ENCODE measurements at places on chromosomes 11 and 22.

- DNase-seq: no peak
Observed at GRCh38 chr11:63831326-63831725, 7.6 kb upstream of the MARK2 start.

- DNase-seq: no peak
Observed at GRCh38 chr11:68297812-68298658, 14.4 kb upstream of the LRP5 start.

- DNase-seq: no peak
Observed at GRCh38 chr11:107331728-107332127, 125.9 kb downstream of the CWF19L2 start.

- no peak for DNase-seq
Observed at GRCh38 chr22:26822313-26822712, 164.9 kb downstream of the MIAT start.

DNA sequence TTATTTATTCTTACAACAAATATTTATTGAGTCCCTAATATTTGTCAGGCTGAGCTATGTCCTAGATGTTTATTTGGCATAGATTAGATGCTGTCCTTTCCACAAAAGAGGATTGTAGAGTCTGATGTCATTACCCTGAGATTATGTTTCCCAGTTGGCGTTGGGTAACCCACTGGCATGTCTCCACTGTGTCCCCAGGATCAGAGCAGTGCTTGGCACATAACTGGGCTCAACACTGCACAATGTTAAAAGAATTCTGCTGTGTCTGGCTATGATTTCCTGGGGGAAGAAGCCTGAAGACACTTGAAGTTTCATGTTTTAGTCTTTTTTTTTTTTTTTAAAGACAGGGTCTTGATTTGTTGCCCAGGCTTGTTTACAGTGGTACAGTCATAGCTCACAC lies 4.0 kb downstream of the RCN1 start:
- DNase-seq: no peak

- DNase-seq: no peak
Observed at GRCh38 chr22:43263645-43264514, 76.9 kb upstream of the TTLL12 start.

GRCh38 chr11:111735262-111736116 lies 30.7 kb downstream of the PPP2R1B start:
- DNase-seq: peak; percentile 83

- no peak for DNase-seq
Observed at GRCh38 chr11:27408246-27408800, 45.3 kb upstream of the CCDC34 start.

- no peak for DNase-seq
Observed at GRCh38 chr22:23826510-23827350, 12.1 kb downstream of the DERL3 start.

- no peak for DNase-seq
Observed at GRCh38 chr11:69304686-69305085, 10.7 kb downstream of the MYEOV start.

DNA sequence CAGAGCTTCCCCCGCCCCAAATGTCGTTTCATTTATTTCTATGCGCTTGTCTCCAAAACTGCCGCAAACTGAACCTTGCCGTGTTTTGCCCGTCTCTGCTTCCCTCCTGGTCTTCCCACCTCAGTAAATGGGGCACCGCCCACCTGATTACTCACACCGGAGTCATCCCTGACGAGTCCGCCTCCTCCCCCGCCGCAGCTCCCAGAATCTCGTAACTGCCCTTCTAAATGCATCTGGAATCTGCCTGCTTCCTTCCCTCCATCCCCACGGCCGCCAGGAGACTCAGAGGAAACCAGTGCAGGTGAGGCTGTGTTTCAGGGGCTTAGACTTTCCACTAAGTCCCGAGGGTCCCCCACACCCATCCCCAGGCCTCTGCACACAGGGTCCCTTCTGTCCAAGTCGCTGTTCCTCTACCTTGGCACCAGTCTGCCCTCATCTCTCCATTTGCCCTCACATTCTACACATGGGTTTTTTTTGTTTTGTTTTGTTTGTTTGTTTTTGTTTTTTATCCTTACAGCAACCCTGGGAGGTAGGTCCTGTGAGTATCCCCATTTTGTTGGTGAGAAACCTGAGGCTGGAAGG lies 62.6 kb upstream of the PHF21B start:
- no peak for DNase-seq

DNA sequence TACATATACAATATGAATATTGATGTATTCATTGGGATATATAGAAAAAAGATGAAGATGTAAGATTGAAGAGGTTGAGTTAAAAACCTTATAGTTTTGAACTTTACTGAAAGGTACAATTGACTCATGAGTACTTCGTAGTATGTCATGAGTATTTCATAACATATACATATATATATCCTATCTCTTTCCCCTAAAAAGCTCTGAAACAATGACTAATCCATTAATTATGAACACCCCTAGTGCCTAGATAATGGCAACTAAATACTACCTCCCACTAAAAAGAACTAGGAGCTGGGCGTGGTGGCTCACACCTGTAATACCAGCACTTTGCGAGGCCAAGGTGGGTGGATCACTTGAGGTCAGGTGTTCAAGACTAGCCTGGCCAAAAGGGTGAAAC lies 31.5 kb downstream of the SLC35F2 start:
- no peak for DNase-seq

- DNase-seq: no peak
Observed at GRCh38 chr22:27711012-27711411, 90.5 kb downstream of the MN1 start.

- DNase-seq: no peak
Observed at GRCh38 chr11:9787260-9787659, 123.4 kb downstream of the SWAP70 start.

GRCh38 chr11:19747634-19748033 lies 35.0 kb downstream of the NAV2 start:
- no peak for DNase-seq

GRCh38 chr22:24146791-24147353 lies 34.4 kb upstream of the SUSD2 start:
- DNase-seq: no peak

GRCh38 chr11:22666688-22667439 lies 453 bp downstream of the GAS2 start:
- no peak for DNase-seq

DNA sequence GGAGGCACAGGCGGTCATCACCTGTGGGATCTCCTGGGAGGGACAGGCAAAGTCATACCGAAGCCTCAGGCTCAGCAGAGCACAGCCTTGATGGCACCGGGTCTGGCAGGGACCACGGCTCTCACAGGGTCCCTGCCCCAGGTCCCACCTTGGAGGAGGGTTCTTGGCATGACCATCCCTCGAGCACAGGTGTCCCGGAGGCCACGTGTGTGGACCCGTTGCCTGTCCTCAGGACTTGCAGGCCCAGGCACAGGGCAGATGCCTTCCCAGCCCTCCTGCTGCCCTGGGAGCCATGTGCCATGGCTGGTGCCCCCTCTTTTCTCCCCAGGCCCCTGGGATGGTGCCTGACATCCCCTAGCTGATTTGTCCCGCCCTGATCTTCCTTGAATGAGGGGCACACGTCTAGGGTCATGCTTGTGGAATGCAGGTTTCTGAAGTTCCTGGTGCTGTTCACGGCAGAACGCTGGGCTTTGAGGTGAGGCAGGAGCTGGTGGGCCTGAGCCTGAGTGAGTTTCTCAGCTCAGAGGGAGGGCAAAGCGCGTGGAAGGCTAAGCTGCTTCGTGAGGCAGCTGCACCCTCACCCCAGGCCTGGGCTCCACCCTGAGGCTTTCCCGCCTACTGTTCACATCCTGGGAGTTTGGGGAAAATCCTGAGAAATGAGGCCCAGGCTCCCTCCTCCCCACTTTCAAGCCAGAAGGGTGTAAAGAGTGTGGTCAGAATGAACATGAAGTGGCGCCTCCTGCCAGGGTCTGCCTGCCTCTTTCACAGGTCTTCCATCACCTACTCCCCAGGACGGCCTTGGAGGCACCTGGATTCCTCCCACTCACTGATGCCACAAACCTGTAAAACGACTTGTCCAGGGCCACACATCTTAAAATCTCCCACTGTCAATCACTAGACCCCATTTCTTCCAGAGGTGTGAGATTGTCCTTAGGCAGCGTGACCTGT lies 325.8 kb upstream of the B3GAT1 start:
- no peak for DNase-seq

DNA sequence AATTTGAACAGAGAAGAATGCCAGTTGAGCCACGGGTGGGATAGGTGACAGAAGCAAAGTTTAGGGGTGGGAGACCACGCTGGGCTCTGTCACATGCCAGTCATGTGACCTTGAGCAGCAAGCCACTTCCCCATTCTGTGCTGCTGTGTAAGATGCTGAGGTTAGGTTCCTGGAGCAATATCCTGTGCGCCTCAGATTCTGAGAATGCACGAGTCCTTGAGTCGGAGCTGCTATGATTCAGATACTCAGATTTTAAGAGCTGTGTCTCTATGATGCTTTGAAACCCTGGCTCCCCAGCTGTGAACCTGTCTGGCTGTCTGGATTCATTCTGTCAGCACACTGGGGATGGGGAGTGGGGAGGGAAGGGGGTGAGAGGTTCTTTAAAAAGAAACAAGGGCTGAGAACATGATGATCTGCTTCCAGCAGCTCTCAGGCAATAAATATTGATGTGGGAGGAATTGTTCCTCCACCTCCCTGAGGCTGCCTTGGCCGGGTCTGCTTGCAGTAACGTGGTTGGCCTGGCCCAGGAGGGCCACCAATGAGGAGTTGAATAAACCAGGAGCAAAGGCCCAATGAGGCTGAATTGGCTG lies 24.0 kb downstream of the SLCO2B1 start:
- no peak for DNase-seq

DNA sequence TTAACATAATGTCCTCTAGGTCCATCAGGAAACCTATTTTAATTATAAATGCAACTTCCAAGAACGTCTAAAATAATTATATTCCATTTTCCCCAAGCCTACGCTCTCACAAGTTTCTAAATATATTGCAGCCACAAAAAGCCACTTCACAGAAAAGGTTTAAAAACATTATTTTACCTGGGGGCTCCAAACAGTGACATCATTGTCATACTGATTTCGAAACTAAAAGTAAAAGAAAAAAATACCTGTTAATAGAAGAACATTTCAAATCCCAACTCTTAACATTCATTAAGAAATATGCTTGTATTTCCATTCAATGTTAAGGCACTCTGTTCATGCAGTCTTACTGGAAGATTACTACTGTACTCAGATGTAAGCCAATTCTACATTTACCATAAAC lies 1.4 kb downstream of the PSMA1 start:
- DNase-seq: no peak

- no peak for DNase-seq
Observed at GRCh38 chr11:110000850-110001249, 92.3 kb upstream of the ZC3H12C start.

GRCh38 chr11:17645190-17645970 lies 74.0 kb upstream of the MYOD1 start:
- no peak for DNase-seq

DNA sequence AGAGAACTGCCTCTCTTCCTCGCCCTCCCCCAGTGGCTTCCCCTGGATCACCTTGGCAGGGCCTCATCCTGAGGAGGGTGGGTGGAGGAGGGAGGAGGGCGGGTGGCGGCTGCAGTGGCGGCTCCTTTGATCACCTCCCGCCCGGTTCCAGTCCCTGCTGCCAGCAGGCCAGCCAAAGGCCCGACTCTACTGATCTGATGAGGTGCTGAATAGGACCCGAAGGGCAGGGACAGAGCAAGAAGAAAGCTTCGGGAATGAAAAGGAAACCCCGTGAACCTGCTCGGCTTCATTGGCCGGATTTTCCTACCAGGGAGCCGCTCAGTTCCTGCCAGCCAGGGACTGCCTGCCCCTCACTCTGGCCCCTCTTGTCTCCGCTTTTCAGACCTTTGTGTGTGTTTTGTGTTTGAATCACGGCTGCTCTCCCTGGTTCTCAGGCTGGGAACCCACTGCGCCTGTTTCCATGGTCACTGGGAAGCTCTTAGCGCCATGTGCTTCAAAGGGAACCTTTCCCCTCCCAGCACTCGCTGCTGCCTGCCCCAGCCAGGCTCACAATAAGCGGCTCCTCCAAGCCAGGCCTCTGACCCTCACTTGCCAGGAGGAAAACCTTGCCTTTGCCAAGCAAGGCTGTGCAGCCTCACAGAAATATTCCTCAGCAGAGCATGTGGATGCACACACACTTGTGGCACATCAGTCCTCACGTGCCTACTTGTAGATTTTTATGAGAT lies 56.8 kb downstream of the C22orf31 start:
- DNase-seq: no peak

GRCh38 chr22:19807161-19807913 lies 46.8 kb downstream of the TBX1 start:
- DNase-seq: no peak

Data from NCI-H2081 treated with DMSO at 0.1 percent for 48 hours (cell line).